ENCODE measurements at places on chromosomes 1 and 21. TPM values are rescaled to one million over a fixed set of nuclear protein-coding genes. Genes with fewer than 3 reads are reported as not detected.

DNA sequence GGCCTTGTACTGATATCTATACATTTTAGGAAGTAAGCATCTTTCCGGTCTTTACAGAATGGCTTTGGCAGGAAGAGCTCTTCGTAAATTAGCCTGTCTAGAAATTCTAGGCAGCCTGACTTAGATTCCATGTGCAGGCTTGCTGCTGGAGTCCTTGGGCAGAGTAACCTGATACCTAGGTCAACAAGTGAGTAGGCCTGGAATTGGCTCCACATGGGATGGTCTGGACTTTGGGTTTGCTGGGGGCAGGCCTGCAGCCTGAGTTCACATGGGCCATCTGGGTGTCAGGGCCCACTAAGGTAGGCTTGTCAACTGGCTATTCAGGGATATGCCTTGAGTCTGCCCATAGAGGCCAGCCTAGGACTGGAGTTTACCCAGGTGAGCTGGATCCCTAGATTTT is 59.6 kb upstream of the CYYR1 start:
- no peaks in the 10 kb centered on the region for H3K27me3 ChIP-seq
- no peak for DNase-seq
- H3K36me3 ChIP-seq = no peaks in the 10 kb centered on the region
- H3K4me3 ChIP-seq = no peak overlapping the region

DNA sequence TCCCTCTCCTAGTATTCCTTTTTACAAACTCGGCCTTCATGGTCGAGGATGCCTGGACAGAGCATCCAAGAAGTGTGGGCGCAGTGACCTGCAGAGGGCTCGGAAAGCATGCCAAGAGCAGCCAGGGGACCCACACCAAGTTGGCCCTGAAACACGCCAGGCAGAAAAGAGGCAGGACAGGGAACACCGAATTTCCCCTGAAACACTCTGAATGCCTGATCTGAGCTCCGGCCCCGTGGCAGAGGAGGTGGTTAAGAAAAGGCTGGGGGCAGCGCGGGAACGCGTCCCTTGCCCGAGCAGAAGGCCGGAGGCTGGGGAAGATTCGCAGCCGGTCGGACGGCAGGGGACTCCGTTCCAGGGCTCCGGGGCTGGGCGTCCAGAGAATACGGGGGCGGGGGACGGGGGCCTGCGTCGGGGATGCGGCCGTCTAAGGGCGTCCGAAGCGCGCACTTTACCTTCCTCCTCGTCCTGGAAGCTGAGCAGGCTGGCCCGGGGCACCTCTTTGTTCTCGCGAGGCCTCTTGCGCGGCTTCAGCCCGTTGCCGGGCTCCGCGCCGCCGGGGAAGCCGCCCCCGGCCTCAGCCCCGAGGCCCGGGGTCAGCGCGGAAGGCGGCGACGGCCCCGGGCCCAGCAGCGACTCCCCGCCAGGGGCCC is 558 bp downstream of the PAXBP1 start:
- peak overlapping the region; percentile 87 for H3K4me3 ChIP-seq
- DNase-seq = no peak
- H3K27ac ChIP-seq = peak overlapping the region; percentile 96
- peaks cover 14% of the 10 kb centered on the region for H3K36me3 ChIP-seq
- H3K27me3 ChIP-seq = no peaks in the 10 kb centered on the region
- H3K4me1 ChIP-seq = peaks cover 52% of the 10 kb centered on the region

DNA sequence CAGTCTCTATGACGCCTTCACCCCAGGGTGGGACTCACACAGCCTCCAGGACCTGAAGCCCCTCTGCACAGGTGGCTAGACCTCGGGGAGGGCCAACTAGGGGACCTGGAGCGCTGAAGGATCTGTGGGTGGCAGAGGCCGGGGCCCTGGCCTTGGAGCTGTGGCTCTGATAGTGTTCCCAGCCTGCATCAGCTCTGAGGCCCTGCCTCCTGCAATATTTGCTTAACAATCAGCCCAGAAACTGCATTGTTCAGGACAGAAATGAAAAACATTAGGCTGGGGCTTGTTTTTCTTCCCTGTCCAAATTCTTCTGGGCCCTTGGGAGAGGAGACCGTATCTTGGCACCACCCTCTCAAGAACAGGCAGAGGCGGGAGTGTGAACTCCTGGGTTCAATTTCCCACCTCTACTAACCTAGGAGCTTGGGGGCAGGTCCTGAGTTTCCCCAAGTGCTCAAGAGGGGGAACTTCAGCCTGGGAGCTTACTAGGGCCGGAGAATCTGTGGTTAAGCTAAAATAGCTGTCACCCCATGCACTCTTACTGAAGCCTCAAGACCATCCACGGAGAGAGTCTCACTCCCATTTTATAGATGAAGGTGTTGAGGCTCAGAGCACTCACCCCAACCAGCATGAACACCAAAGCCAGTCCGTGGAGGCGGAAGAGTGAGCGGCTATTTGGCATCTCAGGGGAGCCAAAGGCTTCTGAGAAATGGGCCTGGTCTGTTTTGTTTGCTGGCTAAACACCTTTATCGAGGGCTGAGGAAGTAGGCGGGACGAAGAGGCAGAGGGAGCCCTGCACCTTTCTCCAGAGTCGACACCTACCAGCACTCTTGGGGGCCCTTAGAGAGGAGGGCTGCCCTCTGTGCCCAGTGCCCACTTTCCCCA is 18.8 kb upstream of the CASZ1 start:
- no peak overlapping the region for H3K4me3 ChIP-seq
- no peak overlapping the region for H3K27ac ChIP-seq
- H3K4me1 ChIP-seq = no peaks in the 10 kb centered on the region
- H3K27me3 ChIP-seq = no peaks in the 10 kb centered on the region
- H3K36me3 ChIP-seq = no peaks in the 10 kb centered on the region
- no peak for DNase-seq

The ZNF326 gene
- total RNA-seq = 10.1 TPM

DNA sequence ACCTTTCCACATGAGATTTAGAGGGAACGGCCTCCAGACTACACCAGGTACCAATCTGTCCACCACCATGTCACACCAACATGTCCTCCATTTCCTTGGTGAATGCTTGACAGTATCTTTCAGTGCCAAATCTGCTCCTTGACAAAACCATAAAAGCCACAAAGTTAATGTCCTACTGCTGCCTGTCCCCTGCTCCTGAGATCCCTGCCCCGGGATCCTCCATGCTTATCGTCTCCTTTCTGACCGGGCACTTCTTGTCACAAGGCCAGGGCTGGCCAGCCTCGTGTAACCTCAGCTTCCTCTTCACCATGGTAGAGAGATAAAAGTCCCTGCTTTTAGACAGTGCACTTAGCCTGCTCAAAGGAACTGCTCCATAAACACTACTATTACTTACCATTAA is 136.2 kb downstream of the NAV1 start:
- H3K4me3 ChIP-seq = no peak overlapping the region
- no peaks in the 10 kb centered on the region for H3K27me3 ChIP-seq
- H3K27ac ChIP-seq = no peak overlapping the region
- no peak for DNase-seq
- peaks cover 39% of the 10 kb centered on the region for H3K4me1 ChIP-seq

DNA sequence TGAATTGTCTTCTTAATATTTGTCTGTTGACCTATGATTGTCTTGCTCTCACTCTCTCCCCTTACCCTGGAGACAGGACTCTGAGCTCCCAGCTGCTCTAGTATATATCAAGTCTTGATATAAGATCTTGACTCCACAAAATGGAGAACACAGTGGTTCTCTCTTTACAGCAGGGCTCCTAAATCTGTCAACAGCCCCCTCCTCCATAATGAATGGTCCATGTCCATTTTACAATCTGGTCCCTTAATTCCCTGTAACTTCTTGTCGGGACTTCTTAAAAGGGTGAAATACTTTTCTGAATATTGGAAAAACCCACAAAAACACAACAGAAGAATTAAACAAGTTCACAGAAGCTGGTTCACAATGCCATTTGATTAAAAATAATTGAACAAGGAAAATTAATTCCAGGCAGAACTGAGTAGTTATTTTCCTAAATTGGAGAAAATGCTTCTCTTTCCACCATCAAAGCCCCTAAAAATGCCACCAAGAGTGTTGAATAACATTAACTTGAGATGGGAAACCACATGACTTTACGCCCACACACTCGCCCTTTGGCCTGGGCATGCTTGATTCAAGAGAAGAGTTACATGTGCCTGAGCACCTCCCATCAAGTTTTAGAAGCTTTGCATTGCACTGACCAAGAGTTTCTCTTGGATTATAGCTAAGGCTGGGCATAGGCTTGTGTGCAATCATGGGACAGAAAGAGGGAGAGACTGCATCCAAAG is 109.8 kb downstream of the TOMM20 start:
- no peaks in the 10 kb centered on the region for H3K36me3 ChIP-seq
- H3K4me3 ChIP-seq = no peak overlapping the region
- no peak overlapping the region for H3K27ac ChIP-seq
- H3K4me1 ChIP-seq = peaks cover 14% of the 10 kb centered on the region

DNA sequence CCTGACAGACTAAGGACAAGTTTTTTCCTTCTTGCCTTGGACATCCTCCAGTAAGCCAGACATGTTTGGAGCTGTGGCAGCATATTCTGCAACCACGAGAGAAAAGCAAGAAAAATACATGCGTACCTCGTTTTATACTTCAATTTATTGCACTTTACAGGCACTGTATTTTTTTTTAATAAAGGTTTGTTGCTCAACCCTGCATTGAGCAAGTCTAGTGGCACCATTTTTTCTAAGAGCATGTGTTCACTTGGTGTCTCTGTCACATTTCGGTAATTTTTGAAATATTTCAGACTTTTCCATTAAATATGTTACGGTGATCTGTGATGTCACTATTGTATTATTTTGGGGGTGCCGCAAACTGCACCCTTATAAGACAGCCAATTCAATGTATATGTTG is 2.1 kb upstream of the SSX2IP start:
- DNase-seq = no peak
- no peak overlapping the region for H3K27ac ChIP-seq

The HMGCL gene
- total RNA-seq = 39.9 TPM
